Anterior cingulate cortex (tissue), 58 donors: ENCODE measurements at places on chromosomes 1 and 21.

GRCh38 chr1:31414980-31415370, 2.0 kb downstream of the SERINC2 start:
- DNase-seq: no peak

DNA sequence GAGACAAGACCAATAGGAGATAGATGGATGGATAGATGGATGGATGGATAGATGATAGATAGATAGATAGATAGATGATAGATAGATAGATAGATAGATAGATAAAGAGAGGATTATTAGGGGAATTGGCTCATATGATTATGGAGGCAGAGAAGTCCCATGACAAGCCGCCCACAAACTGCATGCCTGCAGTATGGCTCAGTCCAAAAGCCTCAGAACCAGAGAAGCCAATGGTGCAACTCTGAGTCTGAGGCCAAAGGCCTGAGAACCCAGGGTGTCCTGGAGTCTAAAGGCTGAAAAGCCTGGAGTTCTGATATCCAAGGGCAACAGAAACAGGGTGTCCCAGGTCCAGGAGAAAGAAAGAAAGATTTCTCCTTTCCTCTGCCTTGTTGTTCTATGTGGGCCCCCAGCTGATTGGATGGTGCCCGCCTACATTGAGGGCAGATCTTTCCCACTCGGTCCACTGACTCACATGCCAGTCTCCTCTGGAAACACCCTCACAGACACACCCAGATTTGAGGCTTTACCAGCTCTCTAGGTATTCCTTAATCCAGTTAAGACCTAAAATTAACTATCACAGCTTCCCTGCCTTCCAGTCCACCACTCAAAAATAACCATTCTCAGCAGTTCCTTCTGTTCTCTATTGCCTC, 39.6 kb upstream of the IRF2BP2 start:
- DNase-seq: no peak

GRCh38 chr1:178928041-178928440, 57.2 kb upstream of the ANGPTL1 start:
- DNase-seq: no peak

DNA sequence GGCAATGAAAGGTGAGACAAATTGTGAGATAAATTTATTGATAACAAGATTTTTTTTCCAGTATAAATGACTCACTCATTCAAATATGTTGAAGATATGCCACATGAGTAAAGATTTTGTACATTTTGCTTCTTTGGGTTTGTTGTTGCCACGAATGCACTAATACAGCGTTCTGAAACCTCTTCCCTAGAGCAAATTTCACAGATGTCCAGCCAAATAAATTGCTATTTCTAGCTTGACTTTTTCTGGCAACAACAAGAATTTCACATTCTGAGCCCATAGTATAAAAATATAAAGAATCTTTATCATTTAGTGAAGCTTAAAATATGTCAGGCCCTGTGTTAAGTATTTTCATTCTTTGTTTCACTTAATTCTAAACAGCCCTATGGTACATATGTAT, 114.5 kb upstream of the COL24A1 start:
- DNase-seq: no peak

DNA sequence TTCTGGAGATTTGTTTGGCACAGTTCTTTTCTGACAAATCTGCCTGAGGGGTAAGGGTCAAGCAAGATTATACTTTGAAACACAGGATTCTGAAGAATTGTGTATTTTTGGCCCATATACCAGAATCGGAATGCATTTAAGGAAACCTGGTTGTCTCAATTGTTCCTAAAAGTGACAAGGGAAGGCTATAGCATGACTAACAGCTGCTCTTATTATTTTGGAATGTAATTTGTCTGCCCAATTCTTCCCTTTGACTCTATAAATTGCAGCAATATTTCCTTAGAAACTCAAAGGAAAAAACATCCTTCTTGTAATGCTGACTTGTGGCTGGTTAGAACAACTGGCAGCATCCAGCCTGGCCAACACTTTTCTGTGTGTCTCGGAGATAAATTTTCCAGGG, 15.8 kb upstream of the VCAM1 start:
- DNase-seq: no peak

GRCh38 chr1:180248176-180248575, 18.1 kb downstream of the LHX4 start:
- no peak for DNase-seq

- no peak for DNase-seq
Measured at GRCh38 chr1:204495078-204495753, 611 bp upstream of the PIK3C2B start.

DNA sequence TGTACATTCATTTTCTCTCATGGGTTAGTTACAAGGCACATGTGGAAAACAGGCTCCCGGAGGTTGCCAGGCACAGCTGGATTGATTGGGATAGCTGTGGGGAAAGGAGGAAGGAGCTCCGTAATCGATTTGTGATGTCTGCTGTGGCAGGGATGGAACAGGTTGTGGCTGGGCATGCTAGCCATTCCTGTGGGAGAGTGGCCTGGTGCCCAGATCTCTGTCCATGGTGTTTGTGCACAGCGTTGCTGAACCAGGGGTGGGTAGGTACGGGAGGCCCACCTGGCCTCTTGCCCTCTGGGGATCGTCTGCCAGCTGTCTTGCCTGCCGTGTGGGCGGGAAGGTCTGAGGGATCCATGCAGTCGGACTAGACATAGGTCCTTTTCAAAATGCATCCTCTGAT, 302.8 kb upstream of the VAMP3 start:
- DNase-seq: no peak

DNA sequence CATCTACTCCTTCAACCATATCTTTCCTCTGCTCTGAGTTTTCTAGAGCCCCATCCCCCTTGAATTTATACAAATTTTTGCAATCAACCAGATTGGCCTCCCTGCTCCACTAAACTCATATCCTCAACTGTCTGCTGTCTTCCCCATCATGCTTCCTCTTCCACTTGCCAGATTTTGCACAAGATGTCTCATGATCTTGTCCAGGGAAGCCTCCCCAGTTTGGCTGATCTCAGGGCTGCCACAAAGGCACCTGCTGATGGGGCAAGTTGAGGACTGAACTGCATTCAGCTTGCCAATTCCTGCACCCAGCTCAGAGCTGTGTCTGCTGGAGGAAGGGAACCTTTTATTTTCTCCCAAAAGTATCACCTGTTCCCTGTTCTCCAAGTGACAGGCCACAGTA, 3.9 kb upstream of the KCNJ9 start:
- no peak for DNase-seq

DNA sequence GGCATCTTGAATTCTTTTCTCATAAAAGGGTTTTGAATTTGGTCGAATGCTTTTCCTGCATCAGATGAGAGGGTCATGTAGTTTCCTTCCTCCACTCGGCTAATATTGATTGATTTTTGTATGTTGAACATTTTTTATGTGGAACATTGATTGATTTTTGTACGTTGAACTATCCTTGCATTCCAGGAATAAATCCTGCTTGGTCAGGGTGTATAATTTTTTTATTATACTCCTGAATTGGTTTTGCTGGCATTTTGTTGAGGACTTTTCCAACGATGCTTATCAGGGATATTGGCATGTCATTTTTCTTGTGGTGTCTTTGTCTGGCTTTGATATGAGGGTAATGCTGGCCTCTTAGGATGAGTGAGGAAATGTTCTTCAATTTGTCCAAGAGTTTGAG, 8.5 kb downstream of the TMEM240 start:
- no peak for DNase-seq

GRCh38 chr1:180236698-180237509, 6.8 kb downstream of the LHX4 start:
- DNase-seq: no peak

- no peak for DNase-seq
Measured at GRCh38 chr1:33460947-33461629, 11.4 kb upstream of the ZSCAN20 start.

GRCh38 chr1:93434987-93435386, 12.9 kb upstream of the FNBP1L start:
- DNase-seq: no peak

DNA sequence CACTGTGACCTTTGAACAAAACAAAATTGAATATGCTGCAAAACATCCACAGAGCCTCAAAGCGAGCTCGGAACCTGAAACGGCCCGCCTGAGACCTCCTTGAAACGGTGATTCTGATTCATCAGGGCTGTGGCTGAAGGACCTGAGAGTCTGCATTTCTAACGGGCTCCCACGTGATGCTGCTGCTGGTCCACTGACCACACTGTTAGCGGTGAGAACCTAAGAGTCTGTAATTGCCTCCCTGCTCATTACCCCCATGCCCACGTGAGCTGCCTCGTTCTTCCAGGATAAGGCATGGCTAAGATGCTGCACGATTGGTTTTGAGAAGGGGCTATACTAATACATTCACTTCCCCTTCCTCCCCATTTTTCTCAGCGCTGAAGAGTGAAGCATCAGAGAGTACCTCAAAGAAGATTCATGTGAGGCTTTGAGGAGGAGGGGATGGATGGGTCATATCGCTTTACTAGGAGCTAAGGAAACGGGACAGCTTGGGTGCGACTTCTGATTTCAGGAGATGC, 9.7 kb downstream of the TLR5 start:
- no peak for DNase-seq

DNA sequence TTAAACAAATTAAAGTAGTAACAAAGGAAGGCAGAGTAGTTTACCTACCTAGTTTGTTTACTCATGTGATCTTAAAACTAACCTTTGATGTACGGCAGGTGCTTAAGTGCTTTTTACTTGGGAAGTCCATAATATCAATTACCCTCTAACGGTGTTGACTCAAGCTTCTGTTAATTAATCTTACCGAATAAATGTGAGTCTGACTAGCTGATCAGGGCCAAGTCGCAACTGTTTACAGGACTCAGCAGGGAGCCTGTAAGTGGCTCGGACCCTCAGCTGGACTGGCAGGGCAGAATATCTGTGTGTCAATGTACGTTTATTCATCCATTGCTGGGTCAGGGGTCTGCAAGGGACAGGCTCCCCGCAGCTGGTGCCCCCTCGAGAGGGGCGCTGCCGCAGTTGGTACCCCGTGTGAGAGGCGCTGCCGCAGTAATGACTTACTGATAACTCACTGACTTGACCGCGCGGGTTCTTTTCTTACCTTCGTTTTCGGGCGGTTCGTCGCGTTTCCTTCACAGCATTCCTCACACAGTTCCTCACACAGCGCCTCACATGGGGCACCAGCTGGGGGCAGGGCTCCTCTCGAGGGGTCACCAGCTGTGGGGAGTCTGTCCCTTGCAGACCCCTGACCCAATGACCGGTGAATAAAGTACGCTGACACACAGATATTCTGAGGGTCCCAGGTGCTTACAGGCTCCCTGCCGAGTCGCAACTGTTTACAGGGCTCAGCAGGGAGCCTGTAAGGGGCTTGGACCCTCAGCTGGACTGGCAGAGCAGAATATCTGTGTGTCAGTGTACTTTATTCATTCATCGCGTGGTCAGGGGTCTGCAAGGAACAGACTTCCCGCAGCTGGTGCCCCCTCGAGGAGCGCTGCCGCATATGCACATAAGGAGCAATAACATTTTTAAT, 3.0 kb downstream of the FMO1 start:
- no peak for DNase-seq

GRCh38 chr21:46559291-46559983, 45.4 kb downstream of the S100B start:
- DNase-seq: no peak

DNA sequence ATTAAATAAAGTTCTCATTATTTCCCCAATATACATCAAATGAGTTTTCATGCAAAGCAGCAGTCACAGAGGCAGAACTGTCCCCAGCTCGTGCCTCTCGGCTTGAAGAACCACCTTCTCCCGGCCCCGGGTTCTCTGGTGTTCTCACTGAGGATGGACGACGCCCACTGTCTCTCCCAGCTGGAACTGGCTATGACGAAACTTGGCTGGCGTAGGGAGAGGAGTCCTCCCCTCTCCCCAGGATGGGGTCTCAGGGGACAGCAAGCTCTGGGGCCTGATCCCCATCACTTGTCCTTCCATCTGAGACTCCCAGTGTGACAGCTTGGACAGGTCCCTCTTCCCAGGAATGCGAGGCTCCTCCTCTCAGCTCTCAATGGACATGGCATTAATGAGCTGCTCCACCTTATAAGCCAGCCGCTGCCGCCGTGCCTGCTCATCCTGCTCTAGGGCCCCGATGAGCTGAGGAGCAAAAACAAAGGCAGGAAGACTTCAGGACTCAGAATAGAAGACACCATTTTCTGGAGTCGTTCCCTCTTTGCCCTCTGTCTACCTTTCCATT, 116.0 kb upstream of the CD34 start:
- no peak for DNase-seq

GRCh38 chr1:193104502-193104906, 710 bp downstream of the GLRX2 start:
- DNase-seq: peak; percentile 58

- DNase-seq: peak; percentile 91
Measured at GRCh38 chr1:207822602-207823451, 71.0 kb downstream of the CD46 start.

- DNase-seq: no peak
Measured at GRCh38 chr1:19010503-19010902, 54.0 kb upstream of the IFFO2 start.

DNA sequence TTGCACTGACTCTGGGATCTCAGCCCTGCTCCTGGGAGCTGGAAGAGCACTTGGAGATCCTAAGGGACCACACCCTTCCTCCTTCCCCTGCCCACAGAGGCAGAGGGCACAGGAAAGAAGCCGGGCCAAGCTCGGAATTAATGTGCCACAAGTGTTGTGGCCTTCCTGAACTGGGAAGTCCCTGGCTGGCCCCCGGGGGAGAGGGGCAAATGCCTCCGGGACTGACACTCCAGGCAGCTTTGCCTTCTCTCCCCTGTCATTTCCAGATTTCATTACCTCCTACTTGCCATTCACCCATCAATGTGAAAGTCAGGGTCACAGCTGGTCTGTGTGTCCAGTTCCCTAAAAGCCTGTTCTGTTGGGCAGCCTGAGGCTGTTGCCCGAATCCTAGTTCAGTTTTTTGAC, 21.7 kb downstream of the SESN2 start:
- DNase-seq: no peak

DNA sequence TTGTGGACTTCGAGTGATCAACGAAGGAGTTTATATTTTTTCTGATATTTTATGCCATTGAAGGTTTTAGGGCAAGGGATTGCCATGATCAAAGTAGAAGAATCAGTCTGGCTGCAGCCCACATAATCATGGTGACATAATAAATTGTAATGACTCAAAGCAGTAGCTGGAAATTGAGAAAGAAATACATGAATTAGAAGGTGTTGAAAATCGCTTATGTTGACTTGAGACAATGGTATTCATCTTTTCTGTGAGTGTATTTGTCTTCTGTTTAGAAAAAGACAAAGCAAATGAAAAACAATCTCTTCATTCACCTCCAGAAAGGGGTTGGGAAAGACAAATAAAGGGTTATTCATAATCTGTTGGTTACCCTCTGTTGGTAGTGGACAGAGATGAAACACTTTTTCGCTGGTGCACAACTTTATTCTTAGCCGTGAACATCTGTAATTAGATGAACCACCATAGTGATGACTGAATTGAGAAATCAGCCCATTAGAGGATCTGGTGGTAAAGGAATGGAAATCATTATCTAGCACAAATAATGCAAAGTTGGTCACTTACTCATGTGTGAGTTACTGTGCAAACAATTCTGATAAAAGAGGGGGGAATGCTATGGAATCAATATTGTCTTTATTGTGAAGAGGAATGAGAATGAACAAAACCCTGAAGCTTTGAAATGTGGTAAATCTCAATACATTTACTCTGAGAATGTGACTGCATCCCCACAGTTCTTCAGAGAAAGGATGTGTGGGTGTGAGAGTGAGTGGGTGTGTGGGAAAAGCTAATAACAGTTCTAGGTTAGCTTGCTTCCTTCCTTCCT, 121.8 kb downstream of the NTNG1 start:
- DNase-seq: no peak

GRCh38 chr1:186042230-186042629, 308.0 kb downstream of the HMCN1 start:
- DNase-seq: no peak

- no peak for DNase-seq
Measured at GRCh38 chr21:46160657-46160906, 5.2 kb upstream of the FTCD start.

GRCh38 chr1:62006690-62007089, 188.0 kb upstream of the L1TD1 start:
- DNase-seq: no peak
